Ureter (tissue), 1 donor: ENCODE measurements at places on chromosomes 11 and 22. TPM values are rescaled to one million over a fixed set of nuclear protein-coding genes. Genes with fewer than 3 reads are reported as not detected.

The SPTBN2 gene
- 33.7 TPM for total RNA-seq

The KRTAP5-1 gene
- not detected for total RNA-seq

The MED19 gene
- 12.7 TPM for total RNA-seq

The OR10D3 gene
- total RNA-seq: not detected

The LRRC56 gene
- total RNA-seq: 3.4 TPM

The SLC22A8 gene
- not detected for total RNA-seq

The MIOX gene
- total RNA-seq: not detected

The SART1 gene
- total RNA-seq: 48.6 TPM

The CRYBB2 gene
- 0.47 TPM for total RNA-seq

The ANGPTL5 gene
- total RNA-seq: not detected

The ANO9 gene
- total RNA-seq: 17.9 TPM

The GTSE1 gene
- 1.6 TPM for total RNA-seq

The LRRC74B gene
- not detected for total RNA-seq

The MS4A8 gene
- total RNA-seq: not detected

The IGLL1 gene
- total RNA-seq: not detected

The ADM2 gene
- 4.6 TPM for total RNA-seq

The CPT1B gene
- 62.3 TPM for total RNA-seq

The DENND6B gene
- 21.4 TPM for total RNA-seq

The FAM180B gene
- 0.29 TPM for total RNA-seq

The IGF2 gene
- total RNA-seq: 61.1 TPM

The OVOL1 gene
- 25.8 TPM for total RNA-seq

The ABCG4 gene
- 0.42 TPM for total RNA-seq

The SAAL1 gene
- total RNA-seq: 21.5 TPM

The TRIM68 gene
- total RNA-seq: 28.9 TPM

The NNMT gene
- total RNA-seq: 141 TPM

The OR52W1 gene
- total RNA-seq: not detected

The CYP2D6 gene
- 2.0 TPM for total RNA-seq

The SNX32 gene
- total RNA-seq: 2.6 TPM

The TBX1 gene
- total RNA-seq: 13.0 TPM

The NEU3 gene
- 10.9 TPM for total RNA-seq

The VWCE gene
- 4.1 TPM for total RNA-seq

The TBX10 gene
- total RNA-seq: not detected

The NRXN2 gene
- total RNA-seq: 11.6 TPM

The OR52E4 gene
- total RNA-seq: not detected

The ANO5 gene
- total RNA-seq: 5.2 TPM

The OR2AG1 gene
- not detected for total RNA-seq

The FIBP gene
- 60.2 TPM for total RNA-seq

The FGF3 gene
- not detected for total RNA-seq

The CARD10 gene
- total RNA-seq: 14.9 TPM
